ENCODE measurements at places on chromosomes 16 and 17. TPM values are rescaled to one million over a fixed set of nuclear protein-coding genes. Genes with fewer than 3 reads are reported as not detected.

The MMD gene
- 11.1 TPM for polyA plus RNA-seq

The DNASE1L2 gene
- polyA plus RNA-seq, result 0.69 TPM

The GPR179 gene
- polyA plus RNA-seq, result 0.06 TPM

The NOL3 gene
- polyA plus RNA-seq, result 35.5 TPM

The B3GNT9 gene
- polyA plus RNA-seq, result 8.4 TPM

The CCL7 gene
- 1.0 TPM for polyA plus RNA-seq

The SNN gene
- polyA plus RNA-seq, result 29.0 TPM

The ZMYND15 gene
- 6.6 TPM for polyA plus RNA-seq

The YPEL3 gene
- 208 TPM for polyA plus RNA-seq

The SUPT6H gene
- 32.4 TPM for polyA plus RNA-seq

The CD300LD gene
- polyA plus RNA-seq, result not detected

The ABCC11 gene
- 0.08 TPM for polyA plus RNA-seq

The PMFBP1 gene
- 0.62 TPM for polyA plus RNA-seq

The PLK1 gene
- polyA plus RNA-seq, result 3.6 TPM

The CHST4 gene
- 0.92 TPM for polyA plus RNA-seq

The MYH13 gene
- not detected for polyA plus RNA-seq

The CD300LB gene
- 1.5 TPM for polyA plus RNA-seq

The SLC35G6 gene
- polyA plus RNA-seq, result not detected

The CLEC3A gene
- polyA plus RNA-seq, result not detected

The HS3ST3A1 gene
- 7.4 TPM for polyA plus RNA-seq

The PAQR4 gene
- polyA plus RNA-seq, result 15.6 TPM

The SLC13A2 gene
- 0.02 TPM for polyA plus RNA-seq

The XAF1 gene
- 33.2 TPM for polyA plus RNA-seq

The PABPN1L gene
- 0.03 TPM for polyA plus RNA-seq

The MCRIP1 gene
- polyA plus RNA-seq, result 117 TPM

The C16orf86 gene
- 4.4 TPM for polyA plus RNA-seq

The MAF gene
- 7.0 TPM for polyA plus RNA-seq

The FHOD1 gene
- polyA plus RNA-seq, result 67.0 TPM

The CA7 gene
- polyA plus RNA-seq, result not detected

The STX1B gene
- polyA plus RNA-seq, result 0.33 TPM

The CRYM gene
- polyA plus RNA-seq, result 5.4 TPM

The CD2BP2 gene
- 43.5 TPM for polyA plus RNA-seq

The SLC5A2 gene
- polyA plus RNA-seq, result 2.9 TPM

The ZSCAN10 gene
- 0.02 TPM for polyA plus RNA-seq

The MCRIP2 gene
- 109 TPM for polyA plus RNA-seq

The ACSM3 gene
- polyA plus RNA-seq, result 48.6 TPM

The PIEZO1 gene
- polyA plus RNA-seq, result 207 TPM

The TP53TG3F gene
- not detected for polyA plus RNA-seq

The TP53TG3B gene
- not detected for polyA plus RNA-seq

The PLLP gene
- 59.6 TPM for polyA plus RNA-seq

The TLCD3A gene
- 8.4 TPM for polyA plus RNA-seq

The SLC9A5 gene
- polyA plus RNA-seq, result 1.2 TPM

The PCYT2 gene
- polyA plus RNA-seq, result 91.6 TPM

All from lung (tissue), 17 donors.